ENCODE measurements at places on chromosomes 11 and 22.

GRCh38 chr22:35313311-35314121 is 13.8 kb downstream of the TOM1 start:
- DNase-seq, result no peak
- no peaks in the 10 kb centered on the region for H3K36me3 ChIP-seq
- peak overlapping the region; percentile 49 for H3K27ac ChIP-seq

DNA sequence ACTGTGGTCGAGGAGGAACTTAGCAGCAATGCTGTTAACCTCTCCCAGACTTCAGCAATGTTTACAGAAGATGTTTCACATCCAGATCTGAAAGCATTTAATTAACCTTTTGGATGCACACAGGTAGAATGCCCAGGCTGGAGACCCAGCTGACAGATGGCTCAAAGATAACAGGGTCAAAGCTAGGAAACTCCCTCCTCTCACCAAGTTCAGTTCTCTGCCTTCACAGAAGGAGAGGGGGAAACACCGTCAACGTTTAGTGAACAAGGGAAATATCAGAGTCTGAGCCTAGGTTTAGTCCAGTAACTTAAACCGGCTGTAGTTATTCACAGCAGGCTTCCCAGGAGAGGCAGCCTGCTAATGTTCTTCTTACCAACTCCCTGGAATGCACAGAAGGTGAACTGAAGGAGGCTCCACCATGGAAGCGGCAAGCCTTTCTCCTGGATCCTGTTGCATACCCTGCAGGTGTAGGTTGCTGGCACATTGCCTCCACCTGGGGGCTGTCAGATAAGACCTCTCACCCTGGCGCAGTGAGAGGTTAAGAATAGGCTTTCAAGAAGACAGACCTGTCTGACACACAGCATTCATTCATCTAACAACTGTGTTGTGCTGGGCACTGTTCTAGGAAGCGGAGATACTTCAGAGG is 23.5 kb upstream of the ANKK1 start:
- H3K27me3 ChIP-seq, result no peaks in the 10 kb centered on the region
- no peaks in the 10 kb centered on the region for H3K4me1 ChIP-seq
- no peak overlapping the region for H3K4me3 ChIP-seq
- no peak overlapping the region for H3K27ac ChIP-seq

DNA sequence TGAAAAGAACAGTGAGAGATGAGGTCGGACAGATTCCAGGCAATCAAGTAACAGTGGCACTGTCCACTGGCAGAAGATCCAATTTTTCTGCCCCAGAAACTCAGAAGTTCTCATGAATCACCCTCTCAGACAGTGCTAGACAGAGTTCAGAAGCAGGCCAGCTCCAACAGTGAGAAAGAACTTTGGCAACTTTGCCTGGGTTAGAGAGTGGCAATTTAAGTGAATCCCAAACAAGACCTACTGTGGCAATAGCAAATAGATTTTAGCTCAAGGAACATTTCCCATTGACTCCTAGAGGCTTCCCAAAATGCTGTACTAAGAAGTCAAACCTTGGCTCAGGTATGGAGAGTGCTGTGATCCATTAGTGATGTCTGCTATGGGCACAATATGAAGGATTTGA is 12.3 kb downstream of the CD44 start:
- H3K4me3 ChIP-seq, result no peak overlapping the region
- no peaks in the 10 kb centered on the region for H3K4me1 ChIP-seq
- no peak for DNase-seq
- no peaks in the 10 kb centered on the region for H3K27me3 ChIP-seq
- H3K27ac ChIP-seq, result no peak overlapping the region

DNA sequence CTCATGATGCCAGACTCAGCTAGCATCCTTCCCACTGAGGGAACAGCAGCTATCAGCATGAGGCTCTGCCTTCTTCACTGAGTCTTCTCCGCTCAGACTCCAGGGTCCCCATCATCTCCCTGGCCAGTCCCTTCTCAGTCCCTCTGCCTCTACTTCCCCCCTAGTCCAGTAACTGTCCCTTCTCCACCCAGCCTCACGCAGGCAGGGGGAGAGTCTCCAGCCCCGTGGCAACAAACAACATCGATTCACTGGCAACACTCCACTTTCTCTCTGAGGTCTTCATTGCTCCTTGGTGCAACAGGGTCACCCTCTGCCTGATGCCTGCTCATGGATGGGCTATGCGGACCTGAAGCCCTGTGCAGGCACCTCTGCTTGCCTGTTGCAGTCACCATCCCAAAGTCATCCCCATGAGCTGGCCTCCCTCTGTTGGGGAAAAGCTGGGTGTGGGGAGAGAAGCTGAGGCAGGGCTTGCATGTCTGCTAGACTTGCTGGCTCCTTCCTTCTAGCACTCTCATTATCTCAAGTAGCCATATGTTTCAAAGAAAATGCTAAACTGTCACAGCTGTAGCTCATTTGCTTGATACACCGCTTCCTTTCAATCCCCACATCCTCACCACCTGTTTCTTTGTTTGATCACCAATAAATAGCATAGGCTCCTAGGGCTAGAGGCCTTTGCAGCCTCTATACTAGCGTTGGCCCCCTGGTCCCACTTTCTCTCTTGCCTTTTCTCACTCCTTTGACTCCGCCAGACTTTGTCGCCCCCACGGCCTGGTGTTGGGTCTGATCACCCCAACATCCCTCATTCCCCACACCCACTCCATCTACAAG is 4.3 kb upstream of the BCR start:
- DNase-seq, result no peak
- H3K27me3 ChIP-seq, result no peaks in the 10 kb centered on the region
- no peak overlapping the region for H3K4me3 ChIP-seq
- H3K36me3 ChIP-seq, result no peaks in the 10 kb centered on the region

GRCh38 chr11:65014726-65015227 is 817 bp downstream of the ARL2 start:
- H3K27me3 ChIP-seq, result no peaks in the 10 kb centered on the region
- H3K36me3 ChIP-seq, result no peaks in the 10 kb centered on the region
- peak overlapping the region; percentile 99 for H3K27ac ChIP-seq

- no peaks in the 10 kb centered on the region for H3K36me3 ChIP-seq
- H3K4me1 ChIP-seq, result peaks cover 3% of the 10 kb centered on the region
- H3K27ac ChIP-seq, result no peak overlapping the region
These were observed 2.9 kb downstream of the DENND6B start for GRCh38 chr22:50323900-50324299.

DNA sequence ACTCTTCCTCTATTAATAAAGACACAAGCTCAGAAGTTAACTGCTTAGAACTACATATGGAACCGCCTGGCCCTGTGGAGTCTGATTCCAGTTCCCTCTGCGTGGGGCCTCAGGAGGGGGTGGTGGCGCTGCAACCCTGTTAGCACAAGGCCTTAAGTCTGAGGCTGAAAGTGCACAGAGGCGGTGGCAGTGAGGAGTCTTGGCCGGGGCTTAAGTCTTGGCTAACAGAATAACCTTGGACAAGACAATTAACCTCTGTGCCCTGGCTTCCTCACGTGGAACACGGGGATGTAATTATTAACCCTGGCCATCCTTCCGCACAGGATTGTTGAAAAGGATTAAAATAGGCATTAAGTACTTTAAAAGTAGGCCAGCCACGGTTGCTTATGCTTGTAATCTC is 191.5 kb downstream of the CEP164 start:
- H3K4me1 ChIP-seq, result no peaks in the 10 kb centered on the region
- no peak overlapping the region for H3K4me3 ChIP-seq
- H3K27ac ChIP-seq, result no peak overlapping the region
- H3K36me3 ChIP-seq, result no peaks in the 10 kb centered on the region
- no peak for DNase-seq
- H3K27me3 ChIP-seq, result no peaks in the 10 kb centered on the region

GRCh38 chr11:32895471-32895870 is 2.9 kb downstream of the QSER1 start:
- no peak overlapping the region for H3K4me3 ChIP-seq
- H3K4me1 ChIP-seq, result no peaks in the 10 kb centered on the region
- H3K27me3 ChIP-seq, result no peaks in the 10 kb centered on the region
- H3K27ac ChIP-seq, result no peak overlapping the region

GRCh38 chr11:126465573-126466188 is 110.2 kb downstream of the ST3GAL4 start:
- no peak overlapping the region for H3K4me3 ChIP-seq
- no peak for DNase-seq
- no peaks in the 10 kb centered on the region for H3K4me1 ChIP-seq
- H3K27me3 ChIP-seq, result no peaks in the 10 kb centered on the region

DNA sequence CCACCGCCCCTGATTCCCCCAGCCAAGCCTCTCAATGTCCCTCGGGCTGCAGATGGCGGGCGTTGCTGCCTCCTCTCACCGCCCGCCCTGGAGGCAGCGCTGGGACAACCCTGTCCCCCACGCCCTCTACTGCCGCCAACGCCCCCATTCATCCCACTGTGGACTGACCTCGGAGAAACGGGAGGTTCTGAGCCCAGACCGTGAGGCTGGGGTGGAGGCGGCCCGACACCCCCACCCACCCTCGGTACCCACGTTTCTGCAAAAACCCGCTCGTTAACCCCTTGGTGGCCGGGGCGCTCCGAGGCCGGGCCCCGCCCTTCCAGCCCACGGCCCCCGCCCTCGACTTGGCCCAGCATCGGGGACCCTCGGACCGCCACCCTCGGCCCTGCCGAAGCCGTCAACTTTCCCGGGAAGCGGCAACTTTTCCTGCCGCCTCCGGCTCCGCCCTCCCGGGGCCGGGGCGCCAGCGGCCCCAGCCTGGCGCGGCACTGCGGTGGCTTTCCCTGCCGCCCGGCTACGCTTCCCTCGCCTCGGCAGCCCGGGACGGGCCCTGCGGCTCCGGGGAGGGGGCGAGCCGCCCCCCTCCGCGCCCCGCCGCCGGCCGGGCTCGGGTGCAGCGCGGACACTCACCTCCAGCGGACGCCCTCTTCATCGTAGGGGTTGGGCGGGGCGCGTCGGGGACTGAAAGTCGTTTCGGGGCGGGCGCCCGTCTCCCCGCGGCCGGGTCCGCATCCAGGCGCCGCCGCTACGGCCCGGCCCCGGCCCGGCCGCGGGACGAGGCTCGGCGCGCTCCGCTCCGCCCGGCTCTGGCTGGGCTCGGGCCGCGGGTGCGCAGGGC is 458 bp downstream of the RTN4R start:
- H3K36me3 ChIP-seq, result no peaks in the 10 kb centered on the region
- no peak overlapping the region for H3K27ac ChIP-seq
- peak overlapping the region; percentile 39 for H3K4me3 ChIP-seq
- peak; percentile 45 for DNase-seq
- H3K4me1 ChIP-seq, result peaks cover 6% of the 10 kb centered on the region
- H3K27me3 ChIP-seq, result no peaks in the 10 kb centered on the region

- no peaks in the 10 kb centered on the region for H3K4me1 ChIP-seq
- H3K4me3 ChIP-seq, result no peak overlapping the region
- H3K27me3 ChIP-seq, result no peaks in the 10 kb centered on the region
- no peak overlapping the region for H3K27ac ChIP-seq
- H3K36me3 ChIP-seq, result no peaks in the 10 kb centered on the region
These were observed 11.1 kb upstream of the OOSP2 start for GRCh38 chr11:60029015-60029632.

GRCh38 chr11:83257761-83258168 is 28.4 kb downstream of the CCDC90B start:
- DNase-seq, result no peak
- H3K4me1 ChIP-seq, result no peaks in the 10 kb centered on the region
- no peaks in the 10 kb centered on the region for H3K27me3 ChIP-seq
- no peak overlapping the region for H3K27ac ChIP-seq
- no peak overlapping the region for H3K4me3 ChIP-seq

GRCh38 chr11:14320020-14320419 is 39.0 kb downstream of the RRAS2 start:
- H3K4me3 ChIP-seq, result no peak overlapping the region
- no peak for DNase-seq
- H3K4me1 ChIP-seq, result no peaks in the 10 kb centered on the region

- no peak overlapping the region for H3K4me3 ChIP-seq
- DNase-seq, result no peak
- H3K36me3 ChIP-seq, result no peaks in the 10 kb centered on the region
These were observed 167.8 kb upstream of the POU2AF2 start for GRCh38 chr11:111077530-111078322.

GRCh38 chr22:41905411-41906202 is 9.3 kb downstream of the SHISA8 start:
- peaks cover 3% of the 10 kb centered on the region for H3K4me1 ChIP-seq
- H3K27me3 ChIP-seq, result peaks cover 16% of the 10 kb centered on the region
- H3K36me3 ChIP-seq, result peaks cover under 1% of the 10 kb centered on the region
- no peak for DNase-seq

- H3K36me3 ChIP-seq, result no peaks in the 10 kb centered on the region
- no peak overlapping the region for H3K27ac ChIP-seq
- DNase-seq, result no peak
- H3K4me1 ChIP-seq, result no peaks in the 10 kb centered on the region
These were observed 19.6 kb upstream of the JAM3 start for GRCh38 chr11:134049303-134049702.

DNA sequence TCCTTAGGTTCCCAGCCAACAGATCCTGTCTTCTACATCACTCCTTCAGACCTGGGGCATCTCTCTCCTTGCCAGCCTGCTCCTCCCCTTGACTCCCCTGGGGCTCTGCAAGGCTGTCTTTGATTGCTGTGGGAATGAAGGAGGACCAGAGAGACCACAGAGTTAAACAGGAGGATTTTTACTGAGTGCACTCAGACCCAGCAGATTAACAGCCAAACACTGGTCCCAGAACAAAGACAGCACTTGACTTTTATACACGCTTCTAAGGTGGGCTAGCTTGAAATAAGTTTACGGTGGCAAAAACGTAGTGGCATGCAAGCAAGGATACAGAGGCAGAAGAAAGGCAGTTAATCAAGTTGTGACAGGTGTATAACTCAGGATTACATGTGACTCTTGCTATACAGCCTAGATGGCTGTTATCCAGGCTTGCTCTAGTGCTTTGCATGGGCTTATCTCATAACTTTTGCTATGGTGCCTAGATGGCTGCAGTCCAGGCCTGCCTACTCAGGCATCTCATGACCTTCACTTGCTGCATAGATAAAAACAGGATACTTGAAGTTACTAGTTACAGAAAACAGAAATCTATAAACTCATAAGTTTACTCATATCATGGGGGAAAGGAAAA is 22.0 kb upstream of the GLYATL1 start:
- H3K27me3 ChIP-seq, result no peaks in the 10 kb centered on the region
- H3K36me3 ChIP-seq, result no peaks in the 10 kb centered on the region
- no peak overlapping the region for H3K4me3 ChIP-seq
- H3K4me1 ChIP-seq, result no peaks in the 10 kb centered on the region
- DNase-seq, result no peak
- H3K27ac ChIP-seq, result no peak overlapping the region

- DNase-seq, result peak; percentile 50
- no peaks in the 10 kb centered on the region for H3K36me3 ChIP-seq
- H3K4me3 ChIP-seq, result peak overlapping the region; percentile 96
- peak overlapping the region; percentile 88 for H3K27ac ChIP-seq
- peaks cover 13% of the 10 kb centered on the region for H3K4me1 ChIP-seq
These were observed 564 bp downstream of the THAP12 start for GRCh38 chr11:76380159-76380976.

Measured in colonic mucosa (tissue), 4 donors.